ENCODE measurements at places on chromosomes 7 and 10.

GRCh38 chr10:442209-442608, 247.3 kb downstream of the DIP2C start:
- no peak for DNase-seq

DNA sequence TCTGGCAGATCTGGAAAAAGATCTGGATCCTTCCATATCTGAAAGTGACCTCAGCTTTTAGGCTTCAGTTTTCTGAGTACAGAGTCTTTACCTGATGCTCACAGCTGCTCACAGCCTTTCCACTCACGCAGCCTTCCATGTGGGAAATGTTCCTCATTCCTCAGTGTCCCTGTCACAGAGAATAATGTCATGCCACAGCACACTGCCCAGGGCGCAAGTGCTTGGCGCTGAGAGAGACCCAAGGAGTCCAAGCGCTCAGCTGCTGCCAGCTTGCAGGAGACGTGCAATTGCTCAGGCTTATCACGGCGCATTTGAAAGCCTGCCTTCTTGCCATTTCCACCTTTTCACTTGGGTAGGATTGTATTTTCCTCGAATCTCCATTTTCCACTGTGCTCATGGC, 271.9 kb upstream of the MKI67 start:
- no peak for DNase-seq

- no peak for DNase-seq
These were observed 213.6 kb downstream of the DOCK4 start for GRCh38 chr7:111992601-111993000.

GRCh38 chr10:102628451-102628911, 15.8 kb upstream of the TRIM8 start:
- DNase-seq, result no peak

- no peak for DNase-seq
These were observed 86.5 kb upstream of the CELF2 start for GRCh38 chr10:10930979-10931743.

- no peak for DNase-seq
These were observed 321.1 kb upstream of the ZMIZ1 start for GRCh38 chr10:78747401-78748234.

- no peak for DNase-seq
These were observed 150.6 kb downstream of the TPST1 start for GRCh38 chr7:66355756-66356155.

GRCh38 chr10:132460691-132461090, 63.7 kb downstream of the PWWP2B start:
- DNase-seq, result no peak

GRCh38 chr7:112362731-112363131, 87.5 kb upstream of the IFRD1 start:
- no peak for DNase-seq

- DNase-seq, result no peak
These were observed 68.5 kb downstream of the SLC35B4 start for GRCh38 chr7:134248196-134248595.

- no peak for DNase-seq
These were observed 228.5 kb upstream of the CACNA2D1 start for GRCh38 chr7:82672078-82672477.

DNA sequence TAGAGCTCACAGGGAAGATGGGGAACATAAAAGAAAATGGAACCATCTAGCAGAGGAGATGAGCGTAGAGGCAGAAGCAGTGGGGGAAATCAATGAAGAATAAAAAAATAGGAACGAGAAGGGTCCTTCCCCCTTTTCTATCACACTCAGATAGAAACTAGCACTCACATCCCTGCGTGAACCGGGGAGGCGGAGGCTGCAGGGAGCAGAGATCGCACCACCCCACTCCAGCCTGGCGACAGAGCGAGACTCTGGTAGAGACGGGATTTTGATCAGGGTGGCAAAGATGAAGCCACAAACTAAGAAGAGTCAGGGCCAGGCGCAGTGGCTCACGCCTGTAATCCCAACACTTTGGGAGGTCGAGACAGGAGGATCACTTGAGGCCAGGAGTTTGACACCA, 64.7 kb upstream of the ECHDC3 start:
- DNase-seq, result no peak

DNA sequence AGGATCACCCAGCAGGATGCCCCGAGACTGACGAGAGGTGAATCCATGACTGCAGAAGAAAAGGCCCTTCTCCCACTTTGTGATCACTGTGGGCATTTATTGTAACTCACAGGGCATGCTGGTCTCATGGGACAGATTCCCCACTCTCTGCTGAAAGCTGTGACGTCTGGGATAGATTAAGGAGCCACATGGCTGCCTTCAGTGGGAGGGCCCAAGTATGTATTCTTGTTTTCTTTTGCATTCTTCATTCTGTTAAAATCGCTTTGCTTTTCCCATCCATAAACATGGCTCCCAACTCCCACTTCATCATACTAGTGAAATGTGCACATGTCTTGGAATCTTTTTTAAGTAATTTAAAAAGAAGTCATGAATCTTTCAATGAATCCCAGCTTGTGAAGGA, 67.2 kb downstream of the FAM107B start:
- peak; percentile 72 for DNase-seq

DNA sequence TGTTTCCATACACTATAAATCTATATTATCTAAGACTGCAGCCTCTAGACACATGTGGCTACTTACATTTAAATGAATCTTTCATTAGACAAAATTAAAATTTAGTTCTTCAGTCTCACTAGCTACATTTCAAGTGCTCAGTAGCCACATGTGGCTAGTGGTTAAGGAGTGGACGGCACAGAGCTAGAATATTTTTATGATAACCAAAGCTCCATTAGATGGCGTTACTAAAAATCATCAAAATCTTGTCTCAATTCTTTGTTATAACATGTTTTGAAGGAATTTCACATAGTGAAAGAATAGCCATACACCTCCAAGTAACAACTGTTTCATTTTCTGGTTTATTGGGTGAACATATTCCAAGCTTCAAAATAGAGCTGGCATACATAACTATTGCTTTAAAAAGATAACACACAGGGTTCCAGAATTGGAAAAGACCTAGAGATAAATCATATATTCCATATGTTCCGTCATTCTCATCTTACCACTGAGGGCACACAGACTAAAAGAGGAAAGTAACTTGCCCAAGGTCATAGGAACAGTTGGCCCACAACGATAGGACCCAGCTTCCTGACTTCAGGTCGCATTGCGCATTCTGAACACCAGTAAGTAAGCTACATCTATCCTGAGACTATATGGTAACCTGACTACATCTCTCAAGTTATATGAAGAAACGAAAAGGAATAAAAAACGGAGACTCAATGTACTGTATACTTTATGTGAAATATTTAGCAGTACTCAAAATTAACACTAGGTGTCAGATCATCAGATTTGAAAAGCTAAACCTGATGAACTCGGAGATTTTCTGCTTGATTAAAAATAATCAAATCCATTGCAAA, 66.6 kb downstream of the CAV1 start:
- DNase-seq, result no peak

Measured in fibroblast of gingiva (primary cell).